ENCODE measurements at places on chromosomes 1 and 21.

DNA sequence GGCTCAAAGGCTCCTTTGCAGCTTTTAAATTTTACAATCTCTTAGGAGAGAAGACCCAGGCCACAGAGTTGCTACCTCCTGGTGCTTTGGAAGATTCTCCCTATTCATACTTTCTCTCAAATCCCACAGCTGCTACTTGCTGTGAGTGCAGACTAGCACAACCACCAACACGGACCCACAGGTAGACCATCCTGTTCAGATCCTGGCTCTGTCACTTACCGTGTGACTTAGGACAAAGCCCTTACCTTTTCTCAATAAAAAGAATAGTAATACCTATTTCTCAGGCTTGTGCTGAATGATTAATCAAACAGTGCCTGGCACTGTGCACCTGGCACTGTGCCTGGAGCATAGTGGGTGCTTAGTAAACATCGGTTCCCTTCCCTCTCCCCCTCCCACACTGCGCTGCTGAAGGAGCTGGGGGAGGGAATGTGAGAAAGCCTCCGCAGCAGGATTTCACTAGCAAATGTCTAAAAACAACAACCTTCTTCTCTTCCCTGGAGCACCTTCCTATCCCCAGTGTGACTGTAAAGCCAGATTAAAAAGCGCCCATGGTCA, 81.7 kb downstream of the PGM1 start:
- DNase-seq = no peak

DNA sequence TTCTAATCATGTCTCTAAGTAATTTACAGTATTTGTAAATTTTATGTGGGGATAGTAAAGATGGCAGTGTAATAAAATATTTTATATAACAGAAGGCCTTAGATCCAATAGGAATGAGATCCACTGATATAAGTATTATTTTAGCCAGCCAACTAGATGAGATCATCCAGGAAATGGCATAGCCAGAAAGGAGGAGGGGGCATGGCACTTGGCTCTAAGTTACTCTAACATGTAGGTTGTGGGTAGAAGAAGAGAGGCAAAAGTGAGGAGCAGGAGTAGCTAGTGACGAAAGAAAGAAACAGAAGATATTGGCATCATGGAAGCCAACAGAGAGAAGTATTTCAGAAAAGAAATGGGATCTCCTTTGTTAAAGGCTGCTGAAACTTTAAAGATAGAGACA, 426.1 kb downstream of the PTPRC start:
- no peak for DNase-seq

DNA sequence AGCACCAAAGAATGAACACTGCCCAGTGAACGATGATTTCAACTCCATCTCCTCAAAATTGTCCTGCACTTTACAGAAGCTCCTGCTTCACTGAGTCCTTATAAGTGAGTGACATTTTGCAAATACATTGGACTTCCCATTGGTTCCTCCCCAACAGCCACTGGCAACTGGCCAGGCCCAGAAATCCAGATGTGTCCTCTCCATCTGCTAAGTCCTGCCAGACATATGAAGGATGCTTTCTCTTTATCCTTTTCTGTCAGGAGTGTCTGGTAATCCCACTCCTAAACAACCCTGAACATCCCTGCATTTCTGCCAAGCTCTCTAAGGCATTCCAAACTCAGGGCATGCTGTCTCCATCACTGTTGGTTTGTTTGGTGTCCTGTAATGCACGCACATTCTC, 271.8 kb downstream of the RRAGC start:
- no peak for DNase-seq

DNA sequence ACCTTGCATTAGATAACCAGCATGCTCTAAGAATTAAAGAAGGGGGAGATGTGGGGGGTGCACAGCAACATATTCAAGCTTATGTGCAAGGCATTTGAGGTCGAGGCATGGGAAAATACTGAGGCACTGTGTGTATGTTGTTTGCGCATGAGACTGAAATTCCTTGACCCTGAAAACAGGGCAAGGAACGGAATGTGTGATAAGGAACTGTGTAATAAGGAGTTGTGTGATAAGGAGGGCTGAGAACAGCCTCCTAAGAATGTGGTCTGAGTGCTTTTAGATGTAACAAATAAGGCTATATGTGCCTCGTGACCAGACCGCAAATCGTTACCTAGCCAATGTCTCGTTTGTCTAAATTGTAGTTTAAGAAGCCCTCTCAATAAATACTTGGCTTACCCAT, 26.5 kb upstream of the ITLN1 start:
- no peak for DNase-seq

GRCh38 chr1:3504822-3505153, 50.3 kb downstream of the ARHGEF16 start:
- DNase-seq = no peak

DNA sequence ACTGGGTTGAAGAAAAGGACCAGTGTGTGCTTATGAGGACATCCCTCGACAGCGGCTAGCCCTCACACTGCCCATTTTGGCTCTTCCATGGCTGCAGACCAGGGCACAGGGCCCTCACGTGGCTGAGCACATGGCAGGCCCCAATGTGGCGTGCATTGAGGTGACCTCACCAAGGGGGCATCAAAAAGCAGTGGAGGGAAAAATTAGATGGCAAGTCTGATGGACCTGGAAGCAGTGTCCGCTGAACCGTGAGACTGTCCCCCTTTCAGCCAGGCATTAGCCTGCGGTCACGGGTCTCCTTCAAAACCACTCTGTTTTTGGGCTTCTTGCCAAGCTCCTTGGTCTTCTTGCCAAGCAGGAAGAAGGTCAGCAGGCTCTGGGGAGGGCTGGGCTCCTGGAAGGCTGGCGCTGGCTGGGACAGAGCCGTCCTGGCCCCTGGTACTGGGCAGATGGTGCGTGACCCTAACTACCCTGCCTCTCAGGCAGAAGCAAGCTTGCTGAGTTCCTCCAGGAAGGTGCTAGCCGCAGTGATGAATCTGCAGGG, 30.8 kb downstream of the TRIM67 start:
- no peak for DNase-seq

- no peak for DNase-seq
Observed at GRCh38 chr1:207669528-207670009, 24.6 kb downstream of the CR1L start.

- no peak for DNase-seq
Observed at GRCh38 chr1:3501856-3502640, 47.6 kb downstream of the ARHGEF16 start.

DNA sequence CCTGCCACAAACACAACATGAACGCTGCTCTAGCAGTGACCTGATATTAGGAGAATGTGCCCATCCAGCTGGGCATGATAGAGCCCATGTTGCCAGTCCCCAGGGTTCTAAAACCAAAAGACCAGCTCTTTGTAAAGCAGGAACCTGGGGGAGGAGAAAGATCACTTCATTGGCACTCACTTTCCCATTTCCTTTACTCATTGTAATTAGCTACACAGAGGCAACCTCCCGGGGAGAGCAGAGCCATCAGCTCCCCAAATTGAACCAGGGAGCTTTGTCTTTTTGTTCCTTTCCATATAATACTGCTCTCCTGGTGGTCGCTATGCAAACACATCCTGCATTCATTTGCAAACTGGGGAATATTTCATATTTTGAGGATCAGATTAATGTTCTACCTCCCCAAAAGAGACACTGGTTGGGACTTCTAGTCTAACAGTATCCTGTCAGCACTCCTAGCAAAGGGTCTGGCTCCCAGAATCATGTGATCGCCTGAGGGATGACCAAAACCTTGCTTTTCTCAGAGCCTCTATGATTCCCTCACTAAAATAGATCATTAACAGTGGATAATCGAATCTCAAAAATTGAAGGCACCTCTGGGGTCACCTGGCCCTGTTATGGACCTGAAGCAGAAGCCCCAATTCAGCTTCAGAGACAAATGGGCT, 76.7 kb upstream of the CD1D start:
- no peak for DNase-seq

GRCh38 chr1:150875197-150876118, 941 bp downstream of the ARNT start:
- no peak for DNase-seq

GRCh38 chr1:193030280-193030679, 28.9 kb downstream of the UCHL5 start:
- DNase-seq = no peak

- DNase-seq = no peak
Observed at GRCh38 chr1:156806512-156807440, 9.9 kb downstream of the SH2D2A start.

GRCh38 chr1:188590641-188591040, 1761.9 kb downstream of the PLA2G4A start:
- DNase-seq = no peak

- DNase-seq = no peak
Observed at GRCh38 chr1:157115851-157116736, 16.5 kb upstream of the ETV3L start.

GRCh38 chr1:98086796-98087441, 166.1 kb upstream of the DPYD start:
- DNase-seq = no peak

- DNase-seq = peak; percentile 77
Observed at GRCh38 chr1:244918421-244919319, 54.3 kb upstream of the HNRNPU start.

- DNase-seq = no peak
Observed at GRCh38 chr1:151158326-151158725, 1.9 kb downstream of the TNFAIP8L2 start.

DNA sequence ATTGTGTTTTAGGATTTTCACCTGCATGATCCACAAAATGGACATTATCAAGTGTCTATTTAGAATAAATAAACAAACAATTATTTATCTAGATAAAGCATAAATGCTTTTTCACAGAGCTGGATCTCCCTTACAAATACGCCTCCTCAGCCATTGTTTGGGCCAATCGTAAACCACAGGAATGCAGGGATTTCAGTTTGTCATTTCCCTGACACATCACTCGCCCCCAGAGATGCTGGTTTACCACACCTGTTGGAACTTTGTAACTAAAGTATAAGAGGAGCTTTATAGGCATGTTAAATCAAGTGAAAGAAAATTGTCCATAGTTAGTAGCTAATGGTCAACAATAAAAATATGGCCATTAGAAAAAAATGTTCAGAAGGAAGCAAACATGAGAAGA, 40.3 kb downstream of the GPR88 start:
- no peak for DNase-seq

DNA sequence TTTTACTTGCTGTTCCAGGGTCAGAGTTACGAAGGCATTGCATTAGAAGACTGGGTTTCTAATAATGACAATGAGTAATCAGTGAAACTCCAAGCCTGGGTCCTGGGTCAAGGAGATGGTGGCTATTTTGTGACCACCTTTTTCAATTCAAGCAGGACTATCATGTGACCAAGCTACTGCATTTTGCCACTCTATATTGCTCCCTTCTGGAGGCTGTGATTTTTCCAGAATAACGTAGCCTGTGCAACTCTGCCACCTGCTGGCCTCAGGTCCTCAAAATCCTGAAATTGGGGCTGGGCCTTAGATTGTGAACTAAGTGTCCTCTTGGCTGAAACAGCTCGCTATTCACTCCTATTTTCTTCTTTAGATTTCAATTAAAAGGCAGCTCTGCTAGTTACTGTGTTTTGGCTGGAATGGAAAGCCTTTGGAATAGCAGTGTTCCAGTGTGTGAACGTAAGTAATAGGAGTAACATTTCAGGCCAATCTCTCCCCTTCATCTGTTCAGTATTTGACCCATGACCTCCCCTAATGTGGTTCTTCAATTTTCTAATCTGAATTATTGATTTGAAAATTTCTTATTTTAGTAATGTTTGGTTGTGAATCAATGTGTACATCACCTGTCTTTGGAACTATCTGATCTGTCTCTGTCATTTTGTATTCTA, 52.9 kb upstream of the CD46 start:
- DNase-seq = peak; percentile 5
